ENCODE measurements at places on chromosomes 5 and 9. TPM values are rescaled to one million over a fixed set of nuclear protein-coding genes. Genes with fewer than 3 reads are reported as not detected.

IL33 gene
- total RNA-seq, result not detected

EIF4E1B gene
- 0.10 TPM for total RNA-seq

KCNN2 gene
- total RNA-seq, result not detected

ARL10 gene
- total RNA-seq, result 2.3 TPM

SPATA9 gene
- not detected for total RNA-seq
